ENCODE measurements at places on chromosomes 1 and 21.

GRCh38 chr1:28822799-28823198, 10.8 kb downstream of the OPRD1 start:
- DNase-seq = no peak

DNA sequence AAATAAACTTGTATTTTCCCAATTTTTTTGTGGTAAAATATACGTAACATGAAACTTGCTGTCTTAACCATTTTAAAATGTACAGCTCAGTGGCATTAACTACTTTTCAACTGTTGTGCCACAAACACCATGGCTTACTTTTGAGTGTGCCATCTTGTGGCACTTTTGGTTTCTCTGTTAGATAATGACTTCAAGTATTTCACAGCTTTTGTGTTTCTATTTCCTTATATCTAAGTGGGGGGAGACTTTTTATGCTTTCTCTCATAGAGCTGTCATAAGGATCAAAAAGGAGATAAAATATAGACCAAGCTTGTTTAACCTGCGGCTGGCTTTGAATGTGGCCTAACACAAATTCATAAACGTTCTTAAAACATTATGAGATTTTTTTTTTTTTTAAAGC, 44.3 kb downstream of the CDC14A start:
- DNase-seq = no peak

DNA sequence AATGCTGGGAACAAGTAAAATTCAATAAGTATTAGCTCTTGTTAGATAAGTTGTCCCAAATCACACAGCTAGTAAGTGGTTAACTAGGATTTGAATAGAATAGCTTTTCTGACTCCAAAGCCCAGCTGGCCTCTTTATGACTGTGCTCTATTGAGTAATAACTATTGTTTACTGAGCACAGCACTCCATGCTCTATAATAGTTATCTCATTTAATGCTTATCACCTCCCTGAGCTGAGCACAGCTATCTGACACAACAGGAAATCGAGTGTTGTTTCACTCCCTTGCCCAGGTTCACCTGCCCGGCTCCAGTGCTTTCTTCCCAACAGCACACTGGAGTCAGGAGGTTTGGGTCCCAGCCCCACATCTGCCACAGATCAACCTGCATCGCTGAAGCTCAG, 38.8 kb upstream of the STMN1 start:
- DNase-seq = no peak

- DNase-seq = no peak
Observed at GRCh38 chr1:179995576-179995975, 41.0 kb downstream of the CEP350 start.

DNA sequence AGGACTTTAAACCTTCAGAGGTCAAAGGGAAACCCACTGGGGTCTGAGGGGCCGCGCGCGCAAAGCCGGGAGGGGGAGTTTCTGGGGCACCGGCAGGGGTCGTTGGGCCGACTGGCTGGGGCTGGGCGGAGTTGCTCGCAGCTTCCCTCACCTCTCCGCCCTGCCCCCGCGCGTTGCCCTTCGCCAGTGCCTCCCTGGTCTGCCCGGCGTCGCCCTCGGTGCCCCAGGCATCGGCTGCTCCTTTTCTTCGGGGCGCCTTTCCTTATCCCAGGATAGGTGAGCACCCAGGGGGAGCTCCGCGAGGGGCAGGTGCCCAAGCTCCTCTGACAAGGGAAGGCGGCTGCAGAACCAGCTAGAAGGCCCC, 390 bp upstream of the NGF start:
- DNase-seq = no peak

DNA sequence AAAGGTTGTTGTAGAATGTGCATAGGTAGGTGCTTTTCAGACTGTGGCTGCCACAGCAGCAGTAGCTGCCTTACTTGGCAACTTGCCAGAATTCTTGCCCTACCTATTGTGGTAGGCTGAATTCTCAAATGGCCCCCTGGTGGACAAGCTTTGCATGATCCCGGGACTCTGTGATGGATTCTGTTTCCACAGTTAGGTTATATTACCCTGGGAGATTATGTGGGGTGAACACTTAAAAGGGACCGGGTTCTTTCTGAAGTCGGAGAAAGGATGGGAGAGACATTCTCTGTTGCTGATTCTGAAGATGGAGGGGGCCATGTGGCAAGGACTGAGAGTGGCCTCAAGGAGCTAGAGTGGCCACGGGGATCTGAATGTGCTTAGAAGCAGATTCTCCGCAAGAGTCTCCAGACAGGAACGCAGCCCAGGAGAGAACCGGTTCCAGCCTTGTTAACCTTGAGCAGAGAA, 32.1 kb upstream of the KCNE1 start:
- DNase-seq = peak; percentile 75

- peak; percentile 47 for DNase-seq
Observed at GRCh38 chr1:40344597-40344996, 27.5 kb upstream of the COL9A2 start.

- DNase-seq = no peak
Observed at GRCh38 chr21:28687586-28687985, 305.1 kb downstream of the LTN1 start.

GRCh38 chr1:227059076-227059475, 119.0 kb downstream of the COQ8A start:
- DNase-seq = peak; percentile 35

DNA sequence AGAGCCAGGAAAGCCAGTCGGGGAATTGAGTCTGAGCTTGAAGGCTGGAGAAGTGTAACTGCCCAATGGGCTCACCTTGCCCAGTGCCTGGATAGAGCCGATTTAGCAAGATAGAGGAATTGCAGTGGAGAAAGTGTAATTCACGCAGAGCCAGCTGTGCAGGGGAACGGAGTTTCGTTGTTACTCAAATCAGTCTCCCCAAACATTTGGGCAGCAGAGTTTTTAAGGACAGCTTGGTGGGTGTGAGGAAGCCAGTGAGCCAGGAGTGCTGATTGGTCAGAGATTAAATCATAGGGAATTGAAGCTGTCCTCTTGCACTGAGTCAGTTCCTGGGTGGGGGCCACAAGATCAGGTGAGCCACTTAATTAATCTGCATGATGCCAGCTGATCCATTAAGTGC, 28.4 kb upstream of the NLRP3 start:
- DNase-seq = no peak

GRCh38 chr1:25698252-25698651, 81.7 kb downstream of the MAN1C1 start:
- DNase-seq = no peak

- no peak for DNase-seq
Observed at GRCh38 chr1:200767321-200767720, 28.6 kb downstream of the CAMSAP2 start.

DNA sequence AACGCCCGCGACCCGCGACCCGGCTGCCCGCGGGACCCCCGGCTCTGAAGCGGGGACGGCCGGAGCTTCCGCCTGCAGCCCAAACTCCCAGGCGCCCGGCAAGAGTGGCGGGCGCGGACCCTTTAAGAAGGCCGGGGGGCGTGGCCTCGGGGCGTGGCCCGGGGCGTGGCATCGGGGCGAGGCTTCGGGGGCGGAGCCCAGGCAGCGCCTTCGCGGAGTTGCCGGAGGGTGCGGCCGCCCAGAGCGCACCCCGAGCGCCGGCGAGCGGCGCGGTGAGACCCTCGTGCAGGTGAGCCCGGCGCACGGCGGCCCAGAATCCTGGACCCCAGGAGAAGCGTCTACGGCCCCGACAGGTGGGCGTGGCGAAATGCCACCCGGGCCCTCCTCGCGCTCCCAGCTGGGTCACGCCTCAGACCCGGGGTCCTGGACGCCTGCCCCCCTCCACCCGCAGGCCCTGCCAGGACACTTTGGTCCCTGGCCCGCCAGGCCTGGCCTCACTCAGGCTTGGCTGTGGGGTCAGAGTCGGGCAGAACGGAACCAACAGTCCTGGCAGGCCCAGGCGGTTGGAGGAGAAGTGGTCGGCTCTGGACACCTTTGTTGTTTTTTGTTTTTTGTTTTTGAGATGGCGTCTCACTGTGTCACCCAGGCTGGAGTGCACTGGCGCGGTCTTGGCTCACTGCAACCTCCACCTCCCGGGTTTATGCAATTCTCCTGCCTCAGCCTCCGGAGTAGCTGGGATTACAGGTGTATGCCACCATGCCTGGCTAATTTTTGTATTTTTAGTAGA, 14.4 kb downstream of the RNF223 start:
- peak; percentile 52 for DNase-seq

- DNase-seq = no peak
Observed at GRCh38 chr1:238360474-238360873, 469.8 kb upstream of the ZP4 start.

- DNase-seq = no peak
Observed at GRCh38 chr1:45516036-45516435, 5.6 kb downstream of the PRDX1 start.

- no peak for DNase-seq
Observed at GRCh38 chr1:62318320-62318755, 896 bp downstream of the KANK4 start.

DNA sequence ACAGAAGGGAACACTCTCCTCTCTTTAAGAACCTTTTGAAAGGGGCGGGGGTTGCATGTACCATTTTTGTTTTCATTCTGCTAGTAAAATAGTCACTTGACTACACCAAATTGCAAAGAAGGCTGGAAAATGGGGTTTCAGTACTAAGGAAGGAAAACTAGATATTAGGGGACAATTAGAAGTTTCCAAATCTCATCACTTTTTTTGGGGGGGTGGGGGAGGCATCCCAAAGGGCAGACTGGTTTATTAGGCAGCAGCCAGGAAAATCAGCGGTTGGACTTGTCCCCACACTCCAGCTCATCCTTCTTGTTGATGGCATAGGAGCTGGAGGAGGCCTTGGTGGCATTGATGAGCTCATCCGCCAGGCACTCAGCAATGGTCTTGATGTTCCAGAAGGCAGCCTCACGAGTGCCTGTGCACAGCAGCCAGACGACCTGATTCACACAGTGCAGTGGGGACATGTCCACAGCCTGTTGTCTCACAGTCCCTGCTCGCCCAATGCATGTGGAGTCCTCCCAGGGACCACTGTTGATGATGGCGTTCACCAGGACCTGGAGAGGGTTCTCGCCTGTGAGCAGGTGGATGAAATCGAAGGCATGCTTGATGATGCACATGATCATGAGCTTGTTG, 1.7 kb upstream of the TMEM50B start:
- no peak for DNase-seq

Data from LHCN-M2 (cell line).